H1 (cell line): ENCODE measurements at places on chromosomes 7 and 10. TPM values are rescaled to one million over a fixed set of nuclear protein-coding genes. Genes with fewer than 3 reads are reported as not detected.
A peak's percentile ranks its signal among the peaks of the same experiment; 100 is the strongest.

- no peaks in the 10 kb centered on the region for H3K4me1 ChIP-seq
- DNase-seq = no peak
- no peaks in the 10 kb centered on the region for H3K36me3 ChIP-seq
- no peaks in the 10 kb centered on the region for H3K27me3 ChIP-seq
Observed at GRCh38 chr7:38300175-38300574, 26.7 kb upstream of the TARP start.

GRCh38 chr10:124447751-124448466 is 1.9 kb downstream of the NKX1-2 start:
- no peak overlapping the region for H3K27ac ChIP-seq
- no peaks in the 10 kb centered on the region for H3K36me3 ChIP-seq
- DNase-seq = no peak
- peaks cover 1% of the 10 kb centered on the region for H3K27me3 ChIP-seq
- H3K4me1 ChIP-seq = peaks cover 26% of the 10 kb centered on the region

DNA sequence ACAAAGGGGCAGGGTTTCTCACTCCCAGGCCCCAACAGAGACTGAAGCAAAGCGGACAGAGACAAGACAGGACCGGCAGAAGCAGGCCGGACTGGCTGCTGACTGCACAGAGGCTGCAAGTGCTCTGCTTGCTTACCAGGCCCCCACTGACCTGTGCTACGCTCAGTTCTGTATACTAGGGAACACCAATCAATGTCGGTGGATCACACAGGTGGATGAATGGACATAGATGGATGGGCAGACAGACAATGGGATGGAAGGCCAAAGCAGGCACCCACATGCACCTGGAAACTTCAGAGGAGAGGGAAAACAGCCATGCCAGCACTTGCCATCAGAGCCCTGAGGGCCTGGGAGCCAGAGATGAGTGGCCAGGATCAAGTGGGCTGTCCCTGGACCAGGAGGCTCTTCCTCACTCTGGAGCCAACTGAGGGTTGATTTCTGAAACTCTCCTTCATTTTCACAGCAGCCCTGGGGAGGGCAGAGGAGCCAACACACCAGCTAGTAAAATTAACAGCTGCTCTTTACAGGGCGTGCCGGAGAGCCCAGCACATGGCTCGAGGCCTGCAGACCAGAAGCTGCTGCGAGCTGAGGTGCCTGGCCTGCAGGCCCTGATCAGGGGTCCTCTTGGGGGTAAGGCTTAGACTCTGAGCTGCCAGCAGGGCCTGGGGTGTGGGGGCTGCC is 243.6 kb downstream of the KCNMA1 start:
- H3K4me3 ChIP-seq = no peak overlapping the region
- no peaks in the 10 kb centered on the region for H3K27me3 ChIP-seq
- peaks cover 5% of the 10 kb centered on the region for H3K4me1 ChIP-seq
- DNase-seq = no peak
- no peak overlapping the region for H3K27ac ChIP-seq

GRCh38 chr10:34835908-34836508 is 20.9 kb upstream of the PARD3 start:
- no peak overlapping the region for H3K4me3 ChIP-seq
- H3K4me1 ChIP-seq = no peaks in the 10 kb centered on the region
- H3K36me3 ChIP-seq = no peaks in the 10 kb centered on the region
- H3K27me3 ChIP-seq = no peaks in the 10 kb centered on the region

DNA sequence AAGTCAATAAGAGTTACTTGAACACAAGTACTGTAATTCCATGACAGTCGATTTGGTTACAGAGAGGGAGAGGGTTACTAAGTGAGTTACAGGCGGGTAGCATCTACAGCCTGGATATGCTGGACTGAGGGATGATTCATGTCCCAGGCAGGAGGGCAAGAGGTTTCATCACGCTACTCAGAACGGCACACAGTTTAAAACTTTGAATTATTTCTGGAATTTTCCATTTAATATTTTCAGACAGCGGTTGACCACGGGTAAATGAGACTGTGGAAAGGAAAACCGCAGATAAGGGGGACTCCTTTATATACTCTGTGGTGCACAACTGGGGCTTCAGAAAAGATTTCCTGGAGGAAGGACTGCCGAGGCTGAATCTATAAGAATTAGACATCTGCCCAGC is 25.7 kb upstream of the LRRC4 start:
- H3K4me1 ChIP-seq = peaks cover 3% of the 10 kb centered on the region; the same call in 1 of the 2 replicates
- H3K36me3 ChIP-seq = no peaks in the 10 kb centered on the region
- H3K27ac ChIP-seq = no peak overlapping the region
- no peak overlapping the region for H3K4me3 ChIP-seq
- no peaks in the 10 kb centered on the region for H3K27me3 ChIP-seq

- H3K4me3 ChIP-seq = no peak overlapping the region
- H3K27ac ChIP-seq = no peak overlapping the region
- H3K4me1 ChIP-seq = no peaks in the 10 kb centered on the region
- peak; percentile 23 for DNase-seq
Observed at GRCh38 chr10:125982260-125982948, 86.0 kb downstream of the FANK1 start.

DNA sequence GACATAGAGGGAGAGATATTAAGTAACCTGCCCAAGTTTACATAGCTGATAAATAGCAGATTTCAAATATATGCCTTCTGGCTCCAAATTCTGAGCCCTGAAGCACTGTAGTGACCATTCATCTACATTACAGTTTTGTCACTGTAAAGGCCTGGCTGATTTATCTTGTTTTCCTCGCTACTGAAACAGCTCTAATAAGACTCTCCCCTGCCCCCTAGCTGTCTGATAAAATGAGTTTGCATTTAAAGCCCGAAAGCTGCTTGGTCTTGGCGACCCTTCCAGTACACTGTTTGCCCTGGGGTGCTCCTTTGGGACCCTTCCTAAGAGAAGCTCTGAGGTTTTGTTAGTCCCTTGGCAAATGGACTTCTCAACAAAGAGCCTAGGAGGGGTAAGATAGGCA is 59.7 kb upstream of the RAB11FIP2 start:
- no peaks in the 10 kb centered on the region for H3K36me3 ChIP-seq
- H3K27me3 ChIP-seq = no peaks in the 10 kb centered on the region
- DNase-seq = no peak
- no peak overlapping the region for H3K4me3 ChIP-seq
- H3K27ac ChIP-seq = no peak overlapping the region

The CNTNAP2 gene
- 69.1 and 71.0 TPM in 2 replicates for total RNA-seq

GRCh38 chr10:69498711-69499471 is 47.6 kb downstream of the TSPAN15 start:
- no peaks in the 10 kb centered on the region for H3K36me3 ChIP-seq
- H3K27me3 ChIP-seq = no peaks in the 10 kb centered on the region
- no peak overlapping the region for H3K4me3 ChIP-seq
- no peak for DNase-seq
- H3K4me1 ChIP-seq = peaks cover 7% of the 10 kb centered on the region; the same call in 1 of the 2 replicates

- H3K36me3 ChIP-seq = no peaks in the 10 kb centered on the region
- H3K27me3 ChIP-seq = peaks cover 35% of the 10 kb centered on the region
- DNase-seq = no peak
- no peak overlapping the region for H3K4me3 ChIP-seq
- H3K4me1 ChIP-seq = no peaks in the 10 kb centered on the region
Observed at GRCh38 chr10:61895898-61896600, 5.5 kb upstream of the ARID5B start.

DNA sequence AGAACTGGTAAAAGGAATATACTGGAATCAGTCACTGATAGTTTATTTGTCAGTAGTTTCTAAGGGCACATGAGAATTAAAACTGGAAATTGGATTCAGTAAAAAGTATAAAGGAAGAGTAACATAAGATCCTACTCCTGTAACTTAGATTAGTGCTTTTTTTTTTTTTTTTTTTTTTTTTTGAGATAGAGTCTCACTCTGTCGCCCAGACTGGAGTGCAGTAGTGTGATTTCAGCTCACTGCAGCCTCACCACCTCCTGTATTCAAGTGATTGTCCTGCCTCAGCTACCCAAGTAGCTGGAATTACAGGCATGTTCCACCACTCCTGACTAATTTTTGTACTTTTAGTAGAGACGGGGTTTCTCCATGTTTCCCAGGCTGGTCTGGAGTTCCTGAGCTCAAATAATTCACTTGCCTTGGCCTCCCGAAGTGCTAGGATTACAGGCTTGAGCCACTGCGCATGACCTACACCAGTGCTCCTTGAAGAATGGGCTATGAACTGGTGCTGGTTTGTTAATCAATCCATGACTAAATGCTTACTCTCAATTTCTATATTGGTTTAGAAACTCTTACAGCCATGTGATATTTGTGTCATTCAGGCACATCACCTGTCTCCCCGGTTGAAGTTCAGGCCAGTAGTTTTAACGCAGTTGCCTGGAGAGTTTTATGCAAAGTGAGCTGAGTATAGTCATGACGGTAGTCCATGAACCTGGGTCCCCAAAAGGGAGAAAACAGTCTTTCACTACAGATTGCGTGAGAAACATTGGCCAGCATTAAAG is 65.0 kb downstream of the ZEB1 start:
- DNase-seq = no peak
- no peak overlapping the region for H3K4me3 ChIP-seq
- H3K4me1 ChIP-seq = no peaks in the 10 kb centered on the region

DNA sequence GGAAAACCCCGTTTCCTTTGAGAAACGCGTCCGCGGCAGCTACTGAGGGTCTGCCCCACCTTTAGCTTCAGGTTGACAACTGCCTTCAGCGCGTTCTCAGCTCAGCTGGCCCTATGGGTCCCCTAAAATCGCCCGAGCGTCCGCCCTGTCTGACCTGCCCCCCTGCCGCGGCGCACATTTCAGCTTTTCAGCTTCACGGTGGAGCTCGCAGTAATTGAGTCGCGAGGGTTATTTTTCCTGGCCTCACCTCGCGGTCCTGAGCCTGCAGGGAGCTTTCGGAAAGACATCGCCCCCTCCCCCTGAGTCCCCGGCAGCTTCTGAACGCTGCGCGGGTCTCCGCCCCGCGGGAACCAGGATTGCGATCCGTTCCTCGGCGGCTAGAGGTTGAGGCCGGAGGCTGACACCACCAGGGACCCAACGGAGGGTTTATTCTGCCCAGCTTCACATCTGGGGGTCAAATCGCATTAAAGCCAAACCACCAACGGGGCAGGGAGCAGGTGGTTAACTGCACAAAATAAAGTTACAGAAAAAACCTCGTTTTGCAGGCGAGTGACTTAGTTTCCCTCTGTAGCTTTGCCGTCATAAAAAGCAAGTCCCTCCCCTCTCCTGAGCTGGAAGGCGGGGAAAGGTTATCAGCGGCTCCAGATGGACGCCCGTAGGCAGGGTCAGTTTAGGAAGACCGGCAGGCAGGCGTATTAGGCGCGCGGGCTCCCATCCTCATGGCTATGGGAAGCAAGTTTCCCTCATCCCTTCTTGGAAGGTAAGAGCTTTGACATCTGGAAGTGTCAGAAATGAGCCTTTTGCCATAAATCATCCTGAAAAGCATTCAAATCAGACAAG is 11.0 kb downstream of the TWIST1 start:
- H3K27ac ChIP-seq = no peak overlapping the region
- H3K36me3 ChIP-seq = no peaks in the 10 kb centered on the region
- H3K4me3 ChIP-seq = peak overlapping the region; percentile 62
- H3K4me1 ChIP-seq = peaks cover 34% of the 10 kb centered on the region
- H3K27me3 ChIP-seq = peaks cover 52% of the 10 kb centered on the region

The VENTX gene
- 4.7 and 5.6 TPM in 2 replicates for total RNA-seq

DNA sequence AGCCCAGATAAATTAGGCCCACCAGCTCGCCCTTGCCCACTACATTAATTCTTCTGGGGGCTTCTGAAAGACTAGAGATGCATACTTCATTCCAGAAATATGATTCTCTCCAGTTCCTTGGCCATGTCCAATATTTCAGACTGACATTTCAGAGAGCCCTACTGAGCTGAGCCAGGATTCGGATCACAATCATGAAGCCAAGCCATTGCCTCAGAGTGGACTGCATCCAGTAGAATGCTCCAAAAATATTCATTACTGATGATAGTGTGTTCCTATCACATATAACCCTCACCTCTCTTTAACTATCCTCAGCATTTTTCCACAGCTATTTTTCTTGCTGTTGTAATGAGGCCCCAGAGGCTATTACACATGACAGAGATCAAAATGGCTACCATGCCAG is 38.7 kb downstream of the ARMH3 start:
- H3K4me3 ChIP-seq = no peak overlapping the region
- no peaks in the 10 kb centered on the region; the same call in 1 of the 2 replicates for H3K4me1 ChIP-seq
- DNase-seq = no peak
- H3K27me3 ChIP-seq = no peaks in the 10 kb centered on the region
- peaks cover 5% of the 10 kb centered on the region; the same call in 1 of the 2 replicates for H3K36me3 ChIP-seq

The ELFN1 gene
- total RNA-seq = 2.0 and 2.1 TPM in 2 replicates

The TTYH3 gene
- total RNA-seq = 169 and 172 TPM in 2 replicates

GRCh38 chr7:125605241-125605640 is 675.6 kb upstream of the POT1 start:
- H3K4me1 ChIP-seq = no peaks in the 10 kb centered on the region
- no peak overlapping the region for H3K27ac ChIP-seq
- H3K27me3 ChIP-seq = no peaks in the 10 kb centered on the region
- DNase-seq = no peak
- H3K4me3 ChIP-seq = no peak overlapping the region

The AASS gene
- 383 and 394 TPM in 2 replicates for total RNA-seq

GRCh38 chr10:18875477-18875876 is 173.1 kb upstream of the MALRD1 start:
- H3K27me3 ChIP-seq = no peaks in the 10 kb centered on the region
- H3K4me3 ChIP-seq = no peak overlapping the region
- no peak for DNase-seq
- H3K36me3 ChIP-seq = no peaks in the 10 kb centered on the region

The SPAM1 gene
- not detected in 2 replicates for total RNA-seq

- H3K36me3 ChIP-seq = peaks cover 14% of the 10 kb centered on the region
- DNase-seq = no peak
- peak overlapping the region; percentile 82 for H3K4me3 ChIP-seq
- no peak overlapping the region for H3K27ac ChIP-seq
Observed at GRCh38 chr10:91907914-91908336, 1.4 kb downstream of the FGFBP3 start.

The SKIDA1 gene
- 8.0 and 8.2 TPM in 2 replicates for total RNA-seq

The GTF2IRD1 gene
- total RNA-seq = 45.4 and 46.5 TPM in 2 replicates

DNA sequence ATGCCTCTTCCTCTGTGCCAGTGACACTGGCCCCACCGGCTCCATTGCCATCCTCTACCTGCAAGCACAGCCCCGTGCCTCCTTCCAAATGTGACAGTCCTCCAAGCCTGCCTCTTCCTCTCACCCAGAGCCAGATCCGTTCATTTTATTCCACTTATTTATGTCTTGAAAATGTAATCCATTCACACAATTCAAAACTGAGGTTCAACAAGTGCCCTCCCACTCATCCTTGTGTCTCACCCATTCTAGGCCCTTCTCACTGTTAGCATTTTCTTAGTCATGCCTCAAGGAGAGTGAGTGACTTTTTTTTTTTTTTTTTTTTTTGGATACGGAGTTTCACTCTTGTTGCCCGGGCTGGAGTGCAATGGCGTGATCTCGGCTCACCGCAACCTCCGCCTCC is 41.7 kb downstream of the FKBP6 start:
- no peaks in the 10 kb centered on the region for H3K36me3 ChIP-seq
- H3K27me3 ChIP-seq = no peaks in the 10 kb centered on the region
- no peak overlapping the region for H3K4me3 ChIP-seq

GRCh38 chr7:79921976-79922375 is 212.7 kb upstream of the GNAI1 start:
- no peaks in the 10 kb centered on the region for H3K27me3 ChIP-seq
- no peak overlapping the region for H3K4me3 ChIP-seq
- no peak overlapping the region for H3K27ac ChIP-seq
- H3K36me3 ChIP-seq = no peaks in the 10 kb centered on the region
